Trophoblast cell (in vitro differentiated cells and primary cell): ENCODE measurements at places on chromosomes 7 and 10.

GRCh38 chr10:5346881-5347280 lies 17.9 kb upstream of the UCN3 start:
- H3K36me3 ChIP-seq: no peaks in the 10 kb centered on the region
- no peak overlapping the region for H3K4me3 ChIP-seq
- DNase-seq: no peak

GRCh38 chr7:155574556-155575290 lies 28.4 kb upstream of the CNPY1 start:
- H3K27ac ChIP-seq: no peak overlapping the region
- no peaks in the 10 kb centered on the region for H3K27me3 ChIP-seq

- no peak for DNase-seq
- H3K27me3 ChIP-seq: no peaks in the 10 kb centered on the region
- no peak overlapping the region for H3K27ac ChIP-seq
- H3K4me1 ChIP-seq: peaks cover 5% of the 10 kb centered on the region
- no peak overlapping the region for H3K4me3 ChIP-seq
These were observed 198.3 kb upstream of the ZMIZ1 start for GRCh38 chr10:78870458-78870857.

GRCh38 chr7:102111061-102112041 lies 175.3 kb upstream of the SH2B2 start:
- H3K4me3 ChIP-seq: no peak overlapping the region
- peaks cover 3% of the 10 kb centered on the region for H3K4me1 ChIP-seq
- DNase-seq: no peak
- no peak overlapping the region for H3K27ac ChIP-seq
- H3K27me3 ChIP-seq: no peaks in the 10 kb centered on the region
